ENCODE measurements at places on chromosomes 16 and 17.
A peak's percentile ranks its signal among the peaks of the same experiment; 100 is the strongest.

DNA sequence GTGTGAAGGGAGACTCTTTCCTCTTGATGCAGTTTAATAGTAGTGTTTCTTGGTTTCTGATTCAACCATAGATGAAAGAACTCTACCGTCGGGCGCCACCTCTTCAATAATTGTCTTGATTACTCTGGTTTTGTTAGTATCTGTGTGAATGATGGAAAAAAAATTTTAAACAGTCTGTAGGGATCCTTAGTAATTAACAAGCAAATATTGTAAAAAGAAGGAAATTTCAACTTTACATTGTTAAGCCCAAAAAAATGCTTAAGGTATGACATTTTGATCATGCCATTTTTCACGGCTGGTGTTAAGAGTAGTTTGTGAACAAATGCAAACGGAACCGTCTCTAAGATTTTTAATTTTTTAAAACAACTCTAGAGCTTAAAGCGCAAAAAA is 4.1 kb downstream of the KRT10 start:
- DNase-seq, result no peak

- DNase-seq, result no peak
Observed at GRCh38 chr17:28513476-28513875, 7.3 kb downstream of the FOXN1 start.

GRCh38 chr16:70612931-70613330 is 33.4 kb upstream of the IL34 start:
- DNase-seq, result no peak

DNA sequence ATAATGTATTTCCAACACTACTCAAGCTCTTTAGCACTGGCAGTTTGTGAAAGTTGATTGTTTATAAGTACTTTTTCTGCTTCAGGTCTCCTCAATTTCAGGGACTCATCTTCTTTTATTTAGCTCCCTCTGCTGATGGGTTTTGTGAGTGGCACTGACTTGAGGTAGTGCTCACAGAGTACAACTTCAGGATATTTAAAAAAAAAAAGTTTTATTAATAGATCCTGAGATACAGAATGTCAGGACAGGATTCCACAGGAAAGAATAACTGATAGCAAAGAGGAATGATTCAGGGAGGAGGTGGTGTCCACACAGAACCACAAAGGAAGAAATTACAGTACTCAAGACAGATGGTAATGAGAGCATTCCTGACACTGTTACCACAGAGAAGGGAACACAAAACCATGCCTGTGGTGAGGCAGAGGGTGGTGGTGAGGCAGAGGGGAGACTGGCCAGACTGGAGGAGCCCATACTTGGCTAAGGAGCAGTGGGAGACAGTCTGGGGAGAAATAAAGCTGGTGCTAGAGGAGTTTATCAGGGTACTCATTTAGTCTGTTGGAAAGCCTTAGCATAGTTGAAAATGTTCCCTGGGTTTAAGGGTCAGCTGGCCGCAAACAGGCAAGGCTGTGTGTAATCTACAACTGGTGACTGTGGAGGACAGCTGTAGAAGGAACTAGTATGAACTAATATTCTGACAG is 63.7 kb downstream of the SPAG9 start:
- peak; percentile 60 for DNase-seq

DNA sequence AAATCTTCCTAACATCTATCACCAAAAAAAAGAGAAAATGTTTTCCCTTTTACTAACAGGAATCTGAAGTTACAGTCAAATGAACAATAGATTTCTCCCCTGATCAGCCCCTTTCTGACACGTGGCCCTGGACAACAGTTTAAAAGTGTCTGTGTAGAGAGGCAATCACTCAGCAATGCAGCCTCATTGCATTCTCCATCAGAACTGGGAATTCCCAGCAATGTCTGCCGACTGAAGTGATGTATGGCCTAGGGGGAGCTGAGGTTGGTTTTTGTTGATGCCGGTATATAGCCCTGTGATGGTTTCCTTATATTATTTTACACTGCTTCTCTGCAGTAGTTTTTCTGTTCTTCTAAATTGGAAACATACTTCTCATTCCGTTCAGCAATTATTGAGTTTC is 904.3 kb upstream of the CDH8 start:
- DNase-seq, result no peak

- DNase-seq, result no peak
Observed at GRCh38 chr17:3885271-3885670, 7.6 kb downstream of the CAMKK1 start.

- no peak for DNase-seq
Observed at GRCh38 chr16:89775223-89775622, 41.2 kb downstream of the FANCA start.

DNA sequence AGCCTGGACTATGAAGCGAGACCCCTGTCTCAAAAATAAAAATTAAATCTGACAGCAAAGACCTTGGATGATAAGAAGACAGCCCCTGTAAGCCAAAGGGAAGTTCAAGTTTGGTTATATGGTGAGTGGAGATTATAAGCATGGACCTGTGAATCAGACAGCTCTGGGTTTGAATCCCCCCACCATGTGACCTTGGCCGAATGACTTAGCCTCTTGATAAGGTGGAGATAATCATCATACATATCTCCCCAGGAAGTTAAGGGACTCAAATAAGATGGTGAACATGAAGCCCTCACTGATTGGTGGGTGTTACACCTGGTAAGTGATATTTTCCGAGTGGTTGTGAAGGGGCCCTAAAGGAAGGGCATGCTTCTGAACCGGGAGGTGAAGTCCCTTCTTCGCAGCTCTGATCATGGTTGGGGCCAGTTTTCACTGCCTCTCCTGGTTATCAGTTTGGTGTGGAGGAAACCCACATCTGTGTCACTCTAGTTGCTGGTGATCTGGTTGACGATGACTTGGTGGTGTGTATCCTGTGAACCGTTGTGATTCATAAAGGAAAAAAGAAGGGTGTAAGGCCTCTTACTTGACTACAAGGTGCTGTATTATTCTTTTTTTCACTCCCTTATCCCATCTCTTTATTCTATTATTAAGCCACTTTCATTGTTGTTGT is 61.7 kb upstream of the CLEC18A start:
- no peak for DNase-seq

GRCh38 chr17:78412403-78412802 is 34.0 kb downstream of the PGS1 start:
- peak; percentile 54 for DNase-seq

DNA sequence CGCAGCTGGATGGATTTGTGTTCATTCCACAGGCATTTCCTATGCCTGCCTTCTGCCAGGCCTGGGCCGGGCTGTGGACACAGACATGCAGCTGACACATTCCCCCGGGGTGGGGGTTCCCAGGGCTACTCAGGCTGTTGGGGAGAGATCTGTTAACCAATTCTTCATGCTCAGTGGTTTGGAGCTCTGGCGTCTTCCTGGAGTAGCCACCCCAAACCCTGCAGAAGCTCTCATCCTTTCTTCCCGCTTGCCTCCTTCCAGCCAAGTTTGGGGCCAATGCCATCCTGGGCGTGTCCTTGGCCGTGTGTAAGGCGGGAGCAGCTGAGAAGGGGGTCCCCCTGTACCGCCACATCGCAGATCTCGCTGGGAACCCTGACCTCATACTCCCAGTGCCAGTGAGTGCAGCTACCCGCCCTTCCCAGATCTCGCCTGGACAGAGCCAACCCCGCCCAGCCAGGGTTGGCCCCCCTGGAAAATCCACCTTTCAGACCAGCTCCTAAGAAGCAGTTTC is 2.6 kb downstream of the ENO3 start:
- DNase-seq, result no peak

DNA sequence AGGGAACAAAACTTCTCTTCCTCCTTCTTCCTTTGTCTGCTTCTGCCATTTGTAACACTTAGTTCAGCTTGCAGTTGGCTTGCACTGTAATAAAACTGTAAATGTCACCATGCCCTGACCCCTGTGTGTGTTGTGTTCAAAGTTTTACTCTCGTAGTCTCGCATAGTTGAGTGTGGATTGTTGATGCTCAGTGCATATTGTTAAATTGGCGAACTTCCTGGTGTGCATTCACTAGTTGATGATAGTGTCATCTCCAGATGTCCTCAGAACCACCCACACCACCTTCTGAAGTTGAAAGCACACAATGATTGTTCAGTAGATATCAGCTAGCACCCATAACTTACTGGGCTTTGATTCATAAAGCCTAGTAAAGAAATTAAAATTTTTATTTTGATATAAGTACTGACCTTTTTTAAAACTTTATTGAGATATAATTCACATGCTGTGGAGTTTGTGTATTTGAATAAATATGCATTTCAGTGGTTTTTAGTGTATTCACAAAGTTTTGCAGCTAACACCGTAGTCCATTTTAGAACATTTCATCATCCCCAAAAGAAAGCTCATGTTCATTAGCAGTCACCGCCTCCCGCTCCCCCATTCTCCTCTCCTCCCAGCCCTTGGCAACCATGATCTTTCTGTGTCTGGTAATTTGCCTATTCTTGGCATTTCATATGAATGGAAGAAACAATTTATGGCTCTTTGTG is 25.0 kb downstream of the USP10 start:
- no peak for DNase-seq

DNA sequence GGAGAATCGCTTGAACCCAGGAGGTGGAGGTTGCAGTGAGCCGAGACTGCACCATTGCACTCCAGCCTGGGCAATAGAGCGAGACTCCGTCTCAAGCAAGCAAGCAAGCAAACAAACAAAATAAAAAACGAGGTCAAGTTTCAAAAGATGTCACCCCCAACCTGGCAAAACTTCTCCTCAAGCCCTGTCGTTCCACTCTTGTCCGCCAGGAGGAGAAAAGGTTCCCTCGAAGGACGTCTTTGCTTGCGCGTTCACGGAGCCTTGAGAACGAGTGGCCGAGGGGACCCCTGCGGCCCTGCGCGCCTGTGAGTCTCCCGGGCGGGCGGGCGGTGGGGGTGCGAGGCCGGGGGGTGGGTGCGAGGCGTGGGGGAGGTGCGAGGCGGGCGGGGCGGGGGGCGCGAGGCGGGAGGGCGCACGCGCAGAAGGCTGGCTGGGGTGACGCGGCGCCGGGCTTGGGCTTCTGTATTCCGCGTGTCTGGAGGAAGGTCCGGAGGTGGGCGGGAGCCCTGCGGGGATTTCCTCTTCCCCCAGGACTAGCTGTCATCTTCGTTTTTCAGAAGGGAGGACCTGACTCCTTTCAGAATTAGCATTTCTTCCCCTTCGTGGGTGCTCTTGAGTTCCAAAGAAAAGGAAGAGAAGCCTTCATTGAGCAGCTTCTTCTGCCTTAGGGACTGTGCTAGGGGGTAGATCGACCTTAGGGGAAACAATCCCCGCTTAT is 3.7 kb downstream of the SLC52A1 start:
- DNase-seq, result peak; percentile 86

DNA sequence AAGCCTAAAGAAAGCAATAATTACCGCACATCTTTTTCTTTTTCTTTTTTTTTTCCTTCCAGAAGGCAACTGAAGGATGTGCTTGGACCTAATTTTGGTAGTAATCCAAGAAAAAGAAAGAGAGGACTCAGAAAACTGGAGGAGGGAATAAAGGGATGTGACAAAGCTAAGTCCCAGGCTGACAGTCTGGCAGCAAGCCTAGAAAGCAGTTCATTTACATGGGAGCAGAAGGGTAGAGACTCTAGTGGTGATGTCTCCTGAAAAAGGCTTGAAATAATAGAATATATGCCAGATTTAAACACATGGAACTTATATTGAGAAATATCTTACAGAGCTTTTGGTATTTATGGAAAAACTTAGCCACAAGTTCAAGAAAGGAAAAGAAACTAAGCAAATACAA is 101.0 kb upstream of the SHISA6 start:
- DNase-seq, result no peak

- DNase-seq, result no peak
Observed at GRCh38 chr16:66706506-66706880, 9.9 kb upstream of the CMTM4 start.

DNA sequence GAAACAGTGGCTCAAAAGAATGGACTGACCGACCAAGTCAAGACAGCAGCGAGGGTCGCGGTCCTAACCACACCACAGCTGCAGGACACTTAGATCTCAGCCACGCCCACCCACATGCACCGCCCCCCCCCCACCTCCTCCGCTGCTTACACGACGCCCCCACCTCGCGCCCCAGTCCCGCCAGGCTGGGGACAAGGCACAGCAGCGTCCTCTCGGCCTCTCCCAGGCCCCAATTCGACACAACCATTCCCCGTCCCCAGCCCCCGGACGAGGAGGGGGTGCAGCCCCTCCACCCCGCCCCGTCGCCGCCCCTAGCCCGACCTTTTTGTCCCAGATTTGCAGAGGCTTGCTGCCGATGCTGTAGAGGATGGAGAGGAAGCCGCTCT is 477 bp downstream of the CFAP20 start:
- no peak for DNase-seq

DNA sequence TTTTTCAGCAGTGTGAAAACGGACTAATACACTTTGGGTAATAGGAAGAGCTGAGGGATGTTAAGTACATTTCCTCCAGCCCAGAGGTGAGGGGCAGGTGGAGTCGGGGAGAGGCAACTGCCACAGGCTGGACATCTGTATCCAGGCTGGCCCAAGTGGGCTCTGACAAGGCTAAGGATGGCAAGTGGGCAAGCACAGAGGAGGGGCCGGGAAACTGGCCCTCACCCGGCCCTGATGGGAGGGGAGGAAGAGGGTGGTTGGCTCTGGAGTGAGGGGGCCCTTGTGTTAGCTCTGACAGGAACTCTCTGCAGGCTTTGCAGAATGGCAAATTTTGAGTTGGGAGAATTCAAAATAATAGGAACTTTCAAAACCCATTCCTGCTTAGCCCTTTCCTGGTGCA is 251.0 kb upstream of the TNRC6C start:
- no peak for DNase-seq

- no peak for DNase-seq
Observed at GRCh38 chr17:55433029-55433628, 11.5 kb upstream of the MMD start.

DNA sequence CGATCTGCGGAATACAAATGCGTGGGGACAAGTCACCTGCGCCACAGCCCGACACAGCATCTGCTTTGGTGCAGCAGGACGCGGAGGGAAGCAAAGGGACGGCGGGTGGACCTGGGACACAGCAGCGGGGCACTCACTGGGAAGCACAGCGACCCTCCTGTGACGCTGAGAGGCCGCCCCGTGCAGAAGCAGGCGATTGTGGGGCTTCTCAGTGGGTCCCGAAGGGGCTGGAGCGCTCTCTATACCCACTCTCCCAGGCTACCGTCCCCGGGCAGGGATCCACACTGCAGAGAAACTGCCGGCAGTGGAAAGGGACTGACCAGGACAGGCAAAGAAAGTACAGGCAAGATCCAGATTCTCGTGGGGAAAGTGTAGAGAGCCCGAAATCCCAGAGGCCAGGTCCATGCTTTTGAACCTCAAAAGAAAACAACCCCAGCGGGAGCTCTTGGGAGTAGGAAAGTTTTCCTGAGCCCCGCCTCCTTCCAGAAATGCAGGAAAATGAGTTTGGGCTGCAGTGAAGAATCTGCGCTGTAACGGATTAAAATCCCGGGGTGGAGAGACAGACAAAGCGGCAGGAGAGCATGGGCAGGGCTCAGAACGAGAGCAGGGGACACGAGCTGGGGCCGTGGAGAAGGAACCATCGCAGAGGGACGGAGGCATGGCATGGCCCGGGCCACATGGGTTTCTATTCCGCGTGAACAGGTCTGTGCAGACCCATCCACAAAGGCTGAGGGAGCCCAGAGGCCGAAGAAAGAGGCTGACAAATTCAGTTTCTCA is 12.7 kb downstream of the COX4I1 start:
- no peak for DNase-seq

- no peak for DNase-seq
Observed at GRCh38 chr17:41594363-41594915, 7.7 kb upstream of the KRT14 start.
